Activated naive CD4-positive, alpha-beta T cell (primary cell): ENCODE measurements at places on chromosomes 1 and 21.

DNA sequence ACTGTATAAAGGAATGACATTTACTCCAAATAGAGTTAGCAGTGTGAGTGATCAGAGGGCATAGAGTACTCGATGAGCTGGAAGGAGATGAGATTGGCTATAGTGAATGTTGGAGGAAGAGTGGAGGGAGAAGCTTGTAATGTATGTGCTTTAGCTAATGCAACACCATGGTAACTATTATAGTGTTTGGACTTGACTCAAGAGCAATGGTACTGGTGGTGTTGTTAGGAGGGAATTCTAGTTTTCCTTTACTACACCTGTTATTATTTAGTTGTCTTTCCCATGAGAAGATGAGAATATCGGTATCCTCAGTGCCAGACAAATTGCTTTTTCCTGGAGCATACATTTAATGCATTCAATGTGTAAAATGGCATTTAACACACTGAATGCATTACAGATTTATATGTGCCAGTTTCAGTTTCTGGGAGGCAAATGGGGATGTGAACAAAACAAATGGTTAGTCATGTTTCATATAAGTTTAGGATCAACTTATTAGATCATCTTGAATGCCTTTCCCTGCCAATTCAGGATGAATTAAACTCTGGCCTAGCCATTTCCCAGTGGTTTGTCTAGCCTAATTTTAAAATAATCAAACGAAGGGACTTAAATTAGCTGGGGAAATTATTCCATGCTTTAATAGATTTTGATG, 291.1 kb upstream of the ADAMTS5 start:
- no peak for DNase-seq

DNA sequence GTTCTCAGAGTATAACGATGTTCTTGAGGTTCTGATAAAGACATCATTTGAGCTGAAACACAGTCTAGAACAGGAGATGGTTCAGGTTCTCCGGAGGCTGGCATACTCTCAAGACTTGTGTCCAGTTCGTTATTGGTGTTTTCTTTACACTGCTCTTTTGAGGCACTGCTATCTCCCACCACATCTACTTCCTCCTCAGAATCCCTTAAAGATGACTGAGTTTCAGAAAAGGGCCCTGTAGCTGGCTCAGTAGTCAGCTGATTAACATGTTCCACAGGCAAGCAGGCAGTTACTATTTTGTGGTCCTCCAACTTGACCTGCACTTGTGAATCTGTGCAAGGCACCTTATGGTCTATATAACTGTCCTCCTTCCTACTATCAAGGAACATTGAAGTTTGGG, 50.2 kb downstream of the ZZZ3 start:
- no peak for DNase-seq

DNA sequence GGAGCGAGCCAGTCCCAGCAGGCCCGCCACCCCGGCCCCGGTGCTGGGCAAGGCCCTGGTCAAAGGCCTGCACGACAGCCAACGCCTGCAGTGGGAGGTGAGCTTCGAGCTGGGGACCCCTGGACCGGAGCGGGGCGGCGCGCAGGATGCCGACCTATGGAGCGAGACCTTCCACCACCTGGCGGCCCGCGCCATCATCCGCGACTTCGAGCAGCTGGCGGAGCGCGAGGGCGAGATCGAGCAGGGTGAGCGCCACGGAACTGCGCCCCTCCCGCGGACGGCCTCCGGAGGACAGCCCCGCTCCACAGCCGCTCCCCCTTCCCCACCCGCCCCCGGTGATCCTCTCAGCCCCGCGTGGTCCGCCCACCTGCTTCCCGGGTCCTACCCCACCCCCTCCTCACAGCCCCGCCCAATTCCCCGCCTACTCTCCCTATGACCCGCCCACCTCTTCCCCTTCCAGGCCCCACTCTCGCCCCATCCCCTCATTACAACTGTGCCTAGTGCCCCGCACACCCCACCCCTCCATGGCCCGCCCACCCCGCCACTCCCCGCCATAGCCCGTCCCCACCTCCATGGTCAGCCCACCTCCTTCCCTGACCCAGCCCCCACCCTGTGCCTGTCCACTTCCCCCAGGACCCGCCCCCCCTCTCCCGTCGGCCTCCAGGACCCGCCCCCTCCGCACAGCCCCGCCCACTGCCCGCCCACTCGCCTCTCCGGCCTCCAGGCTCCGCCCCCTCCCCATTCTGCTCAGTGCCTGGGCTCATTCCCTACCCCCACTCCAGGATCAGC, 52.7 kb downstream of the VWA5B1 start:
- no peak for DNase-seq

DNA sequence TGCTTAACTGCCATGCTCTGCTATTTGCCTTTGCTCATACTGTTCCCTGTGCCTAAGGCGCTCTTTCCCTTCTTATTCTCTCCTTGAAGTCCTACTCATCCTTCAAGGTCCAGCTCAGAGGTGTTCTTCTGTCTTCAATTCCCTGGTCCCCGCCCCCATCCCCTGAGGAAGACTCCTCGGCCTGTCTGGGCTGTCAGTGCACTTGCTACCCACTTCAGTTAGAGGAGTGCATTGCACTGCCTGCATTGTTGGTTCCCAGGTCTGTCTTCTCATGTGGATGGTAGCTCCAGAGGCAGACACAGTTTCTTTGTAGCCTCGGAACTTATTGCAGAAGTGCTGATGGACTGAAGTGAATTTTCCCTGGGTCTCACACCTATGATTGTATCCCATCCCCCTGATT, 194.0 kb downstream of the C1orf94 start:
- no peak for DNase-seq

- DNase-seq, result no peak
Observed at GRCh38 chr1:61981870-61982660, 212.6 kb upstream of the L1TD1 start.

GRCh38 chr1:77533660-77534305, 148.7 kb downstream of the ZZZ3 start:
- DNase-seq, result peak; percentile 49

DNA sequence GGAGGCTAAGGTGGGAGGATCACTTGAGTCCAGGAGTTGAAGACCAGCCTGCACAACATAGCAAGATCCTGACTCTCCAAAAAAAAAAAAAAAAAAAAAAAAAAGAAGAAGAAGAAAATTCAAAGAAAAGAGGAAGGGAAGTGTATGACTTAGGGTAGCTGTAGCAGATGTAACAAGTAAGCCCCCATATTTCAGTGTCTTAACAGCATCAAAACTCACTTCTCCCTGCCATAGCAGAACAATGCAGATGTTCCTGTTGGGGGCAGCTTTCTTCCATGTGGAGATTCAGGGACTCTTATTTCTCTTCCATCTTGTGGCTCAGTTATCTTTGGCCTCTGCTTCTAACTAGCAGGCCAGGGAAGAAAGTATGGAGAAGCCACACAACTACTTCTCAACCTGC, 10.2 kb upstream of the PTGFRN start:
- DNase-seq, result no peak

DNA sequence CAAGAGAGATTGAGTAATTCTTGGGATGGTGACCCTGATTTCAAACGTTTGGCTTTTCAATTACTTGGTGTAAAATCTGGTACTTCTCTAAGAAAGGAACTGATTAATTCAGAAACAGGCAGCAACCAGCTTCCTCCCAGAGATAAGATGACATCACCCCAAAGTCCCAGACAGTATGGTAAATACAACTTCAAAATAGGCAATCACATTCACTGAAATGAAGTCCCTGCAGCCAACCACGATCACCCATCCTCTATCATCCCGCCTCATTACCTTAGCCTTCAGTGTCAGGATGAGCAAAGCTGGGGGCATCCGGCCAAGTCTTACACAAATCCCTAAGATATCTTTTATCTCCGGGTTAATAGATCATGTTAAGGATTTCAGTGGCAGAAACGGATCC, 26.4 kb upstream of the RUNX1 start:
- no peak for DNase-seq

DNA sequence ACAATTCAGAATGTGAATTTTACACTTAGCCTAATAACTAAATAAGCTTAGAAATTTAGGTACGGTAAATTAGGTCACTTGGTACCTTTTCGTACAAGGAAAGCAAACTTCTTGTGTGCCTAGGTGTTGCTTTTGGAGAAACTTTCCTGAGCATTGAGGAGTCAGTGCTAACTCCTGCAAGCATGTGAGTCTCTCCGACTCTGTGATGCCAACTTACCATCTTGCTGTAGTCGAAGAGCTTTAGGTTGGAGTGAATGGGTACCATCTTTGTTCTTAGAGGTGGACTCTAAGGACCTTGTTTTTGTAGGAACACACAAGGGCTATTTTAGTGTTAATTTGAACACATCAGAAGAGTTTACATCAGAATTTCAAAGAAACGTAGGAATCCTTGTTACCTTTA, 688.9 kb downstream of the USP25 start:
- DNase-seq, result no peak

GRCh38 chr1:208604295-208604694, 360.1 kb upstream of the PLXNA2 start:
- DNase-seq, result no peak

- no peak for DNase-seq
Observed at GRCh38 chr1:178942285-178943198, 71.7 kb upstream of the ANGPTL1 start.
